CD8-positive, alpha-beta memory T cell (primary cell): ENCODE measurements at places on chromosomes 2 and 18. TPM values are rescaled to one million over a fixed set of nuclear protein-coding genes. Genes with fewer than 3 reads are reported as not detected.

- DNase-seq, result no peak
Measured at GRCh38 chr2:133633881-133634409, 65.7 kb upstream of the NCKAP5 start.

GRCh38 chr18:45255197-45255890 lies 359.9 kb upstream of the SLC14A2 start:
- no peak for DNase-seq

GRCh38 chr2:206937555-206937954 lies 1.8 kb upstream of the CPO start:
- DNase-seq, result no peak

GRCh38 chr2:120372816-120373215 lies 26.9 kb downstream of the INHBB start:
- no peak for DNase-seq

DNA sequence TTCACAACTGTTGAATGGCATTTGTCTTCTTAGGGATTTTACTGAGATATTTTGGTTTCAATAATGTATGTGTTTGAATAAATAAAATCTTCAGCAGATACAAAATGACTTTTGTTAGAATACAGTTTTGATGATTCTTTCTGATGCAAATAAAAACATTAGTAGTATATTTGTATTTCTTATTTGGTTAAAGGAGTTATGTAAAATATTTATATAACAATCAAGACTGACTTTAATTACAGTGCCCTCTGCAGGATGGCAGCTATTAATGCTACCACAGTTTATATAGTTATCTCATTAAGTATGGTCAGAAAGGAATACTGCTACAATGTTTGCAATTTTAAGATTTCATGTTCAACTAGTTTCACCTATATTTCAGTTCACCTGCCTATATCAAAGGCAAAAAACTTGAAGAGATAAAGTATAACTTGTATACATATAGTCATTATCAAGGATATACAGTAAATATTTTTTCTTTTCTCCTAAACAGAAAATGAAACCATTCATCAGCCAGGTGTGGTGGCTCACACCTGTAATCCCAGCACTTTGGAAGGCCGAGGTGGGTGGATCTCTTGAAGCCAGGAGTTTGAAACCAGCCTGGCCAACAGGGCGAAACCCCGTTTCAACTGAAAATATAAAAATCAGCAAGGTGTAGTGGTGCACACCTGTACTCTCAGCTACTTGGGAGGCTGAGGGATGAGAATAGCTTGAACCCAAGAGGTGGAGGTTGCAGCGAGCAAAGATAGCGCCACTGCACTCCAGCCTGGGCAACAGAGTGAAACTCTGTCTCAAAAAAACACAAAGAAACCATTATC lies 19.8 kb downstream of the ARL5A start:
- no peak for DNase-seq

GRCh38 chr2:8285081-8285480 lies 396.8 kb upstream of the ID2 start:
- no peak for DNase-seq

GRCh38 chr2:149246186-149246585 lies 84.2 kb upstream of the LYPD6 start:
- DNase-seq, result no peak

- no peak for DNase-seq
Measured at GRCh38 chr2:223591596-223591995, 10.6 kb downstream of the SCG2 start.

DNA sequence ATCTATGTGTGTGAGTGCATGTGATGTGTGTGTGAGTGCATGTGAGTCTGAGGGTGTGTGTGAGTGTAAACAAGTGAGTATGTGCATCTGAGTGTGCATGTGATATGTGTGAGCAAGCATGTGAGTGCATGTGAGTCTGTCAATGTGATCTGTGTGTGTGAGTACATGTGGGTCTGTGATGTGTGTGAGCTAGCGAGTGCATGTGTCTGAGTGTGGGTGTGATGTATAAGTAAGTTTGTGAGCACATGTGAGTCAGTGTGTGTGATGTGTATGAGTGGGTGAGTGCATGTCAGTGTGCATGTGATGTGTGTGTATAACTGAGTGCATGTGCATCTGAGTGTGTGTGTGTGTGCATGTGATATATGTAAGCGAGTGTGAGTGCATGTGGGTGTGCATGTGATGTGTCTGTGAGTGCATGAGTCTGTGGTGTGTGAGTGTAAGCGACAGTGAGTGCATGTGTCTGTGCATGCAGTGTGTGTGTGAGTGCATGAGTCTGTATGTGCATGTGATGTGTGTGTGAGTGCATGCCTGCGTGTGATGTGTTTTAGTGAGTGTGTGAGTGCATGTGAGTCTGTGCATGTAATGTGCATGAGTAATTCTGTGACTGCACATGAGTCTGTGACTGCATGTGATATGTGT lies 44.1 kb downstream of the COPS8 start:
- no peak for DNase-seq

ALK gene
- total RNA-seq, result not detected

SLC5A7 gene
- total RNA-seq, result not detected

B4GALT6 gene
- 3.4 TPM for total RNA-seq

CFAP221 gene
- total RNA-seq, result not detected
